HFFc6 (cell line): ENCODE measurements at places on chromosomes 3 and 15. TPM values are rescaled to one million over a fixed set of nuclear protein-coding genes. Genes with fewer than 3 reads are reported as not detected.

DNA sequence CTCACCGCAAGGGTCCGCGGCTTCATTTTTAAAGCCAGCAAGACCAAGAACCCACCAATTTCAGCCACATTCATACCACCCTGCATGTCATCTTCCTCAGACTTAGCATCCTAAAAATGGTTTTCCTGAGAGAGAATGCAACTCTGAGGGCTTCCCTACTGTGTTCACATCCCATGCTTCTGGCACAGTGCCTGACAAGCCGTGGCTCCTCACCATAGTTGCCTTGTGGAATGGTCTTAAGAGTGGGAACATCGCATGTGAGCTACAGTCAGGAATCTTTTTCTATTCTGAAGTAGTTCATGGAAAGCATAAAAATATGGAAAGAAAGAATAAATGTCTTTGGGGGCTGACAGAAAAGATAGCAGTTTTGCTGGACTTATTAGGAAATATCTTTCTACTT, 120.3 kb downstream of the RAP2B start:
- peaks cover 48% of the 10 kb centered on the region for H3K4me1 ChIP-seq
- no peak overlapping the region for H3K27ac ChIP-seq
- H3K27me3 ChIP-seq: no peaks in the 10 kb centered on the region; the same call in 1 of the 2 replicates
- DNase-seq: no peak
- no peaks in the 10 kb centered on the region for H3K36me3 ChIP-seq

DNA sequence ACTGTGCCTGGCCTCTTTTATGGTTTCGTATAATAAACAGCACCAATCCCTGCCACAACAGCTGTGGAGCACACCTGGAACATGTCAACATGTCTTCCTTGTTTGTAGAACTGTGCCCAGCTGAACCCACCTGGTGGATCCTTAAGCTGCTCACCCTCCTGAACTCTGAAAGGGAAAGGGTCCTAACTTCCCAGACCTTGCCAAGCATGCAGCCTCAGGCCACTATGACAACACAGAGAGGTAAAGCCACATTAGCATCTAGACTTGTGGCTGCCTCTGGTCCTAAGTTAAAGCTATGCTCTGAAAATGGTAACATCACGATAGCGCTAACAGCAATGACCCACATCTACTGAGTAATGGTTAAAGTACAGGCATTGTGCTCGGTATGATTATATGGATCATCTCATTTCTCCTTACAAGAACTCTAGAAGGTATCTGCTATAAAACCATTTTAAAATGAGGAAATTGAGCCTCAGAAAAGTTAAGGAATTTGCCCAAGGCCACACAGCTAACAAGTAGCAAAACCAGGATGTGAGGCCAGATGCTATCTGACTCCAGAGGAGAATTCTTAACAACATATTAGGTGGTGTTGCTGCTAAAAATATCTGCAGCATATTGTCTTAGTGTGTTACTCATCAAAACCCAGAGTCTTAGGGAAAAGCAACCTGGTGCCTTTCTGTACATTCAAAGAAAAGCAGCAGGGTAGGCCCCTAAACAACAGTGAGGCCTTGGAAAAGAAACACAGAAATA, 23.1 kb upstream of the HERC1 start:
- H3K4me1 ChIP-seq: peaks cover 44% of the 10 kb centered on the region
- no peaks in the 10 kb centered on the region for H3K36me3 ChIP-seq
- H3K27ac ChIP-seq: peak overlapping the region; percentile 92
- DNase-seq: peak; percentile 90
- peak overlapping the region; percentile 55 for H3K4me3 ChIP-seq

GRCh38 chr3:20182206-20182605, 3.8 kb downstream of the SGO1 start:
- no peak for DNase-seq
- no peaks in the 10 kb centered on the region for H3K4me1 ChIP-seq
- H3K27me3 ChIP-seq: no peaks in the 10 kb centered on the region; the same call in 1 of the 2 replicates

AHSG gene
- not detected in 3 replicates for total RNA-seq

PDE8A gene
- 14.3 and 15.1 TPM in 2 replicates for total RNA-seq

DNA sequence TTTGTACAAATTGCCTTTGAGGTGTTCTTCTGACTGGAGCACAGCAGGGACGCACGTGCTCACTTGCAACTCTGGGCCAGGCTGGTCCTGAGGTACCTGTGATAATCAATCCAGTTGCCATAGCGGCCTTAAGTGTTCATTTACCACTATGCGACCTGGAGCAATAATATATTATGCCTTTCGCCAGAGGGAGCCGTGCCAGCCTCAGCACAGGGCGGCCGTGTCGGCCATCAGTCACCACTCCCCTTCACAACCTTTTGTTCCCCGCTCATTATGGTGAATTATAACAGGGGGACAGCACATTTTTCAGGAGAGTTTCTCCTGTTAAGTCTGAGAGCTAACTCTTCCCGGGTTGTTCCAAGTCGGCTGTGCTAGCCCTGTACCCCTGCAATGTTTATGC, 289.7 kb downstream of the RORA start:
- no peaks in the 10 kb centered on the region for H3K27me3 ChIP-seq
- no peak overlapping the region for H3K27ac ChIP-seq
- no peak overlapping the region for H3K4me3 ChIP-seq
- DNase-seq: no peak
